HepG2 (cell line): ENCODE measurements at places on chromosomes 2 and 18.

DNA sequence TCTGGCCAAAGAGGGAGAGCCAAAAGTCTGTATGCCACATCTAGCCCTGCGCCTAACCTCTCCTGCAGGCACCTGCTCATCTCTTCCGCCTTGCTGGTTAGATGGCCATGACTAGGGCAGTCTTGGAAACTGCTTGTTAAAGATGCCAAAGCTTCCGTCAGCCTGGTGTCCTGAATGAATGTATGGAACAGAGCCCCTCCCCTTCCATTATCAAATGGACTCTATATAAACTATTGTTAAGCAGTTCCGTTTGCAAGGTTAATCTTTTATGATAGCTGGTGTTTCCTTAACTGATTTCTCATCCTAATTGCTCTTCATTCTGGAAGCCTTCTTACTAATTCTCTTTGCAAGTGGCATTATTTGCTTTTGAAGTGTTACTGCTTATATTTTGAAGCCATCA is 87.1 kb downstream of the ATP9B start:
- DNase-seq: no peak

DNA sequence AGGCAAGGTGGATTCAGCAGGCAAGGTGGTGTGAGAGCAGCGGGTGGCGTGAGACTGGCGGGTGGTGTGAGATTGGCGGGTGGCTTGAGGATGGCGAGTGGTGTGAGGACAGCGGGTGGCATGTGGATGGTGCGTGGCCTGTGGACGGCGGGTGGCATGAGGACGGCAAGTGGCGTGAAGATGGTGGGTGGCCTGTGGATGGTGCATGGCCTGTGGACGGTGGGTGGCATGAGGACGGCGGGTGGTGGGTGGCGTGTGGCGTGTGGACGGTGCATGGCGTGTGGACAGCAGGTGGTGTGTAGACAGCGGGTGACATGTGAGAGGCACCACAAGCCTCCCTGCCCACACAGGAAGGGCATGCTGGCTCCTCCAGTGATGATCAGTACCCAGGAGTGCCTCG is 186.9 kb upstream of the SALL3 start:
- no peak for DNase-seq

DNA sequence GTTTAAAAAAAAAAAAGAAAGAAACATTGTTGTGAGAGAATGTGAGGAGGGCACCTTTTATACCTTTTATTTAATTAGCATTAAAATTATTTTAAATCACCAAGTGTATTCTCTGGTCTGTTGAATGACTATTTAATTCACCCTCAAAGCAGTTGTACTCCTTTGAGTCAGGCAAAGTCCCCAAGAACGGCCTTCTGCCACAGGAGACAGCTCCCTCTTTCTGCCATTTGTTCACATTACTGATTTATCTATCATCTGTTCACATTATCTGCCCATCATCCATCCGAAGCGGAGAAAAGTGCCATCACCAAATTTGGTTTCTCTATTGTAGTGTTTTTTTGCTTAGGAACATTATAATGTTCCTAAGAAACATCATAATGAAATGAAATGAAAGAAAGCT is 240.7 kb upstream of the DPP10 start:
- DNase-seq: peak; percentile 28

- DNase-seq: no peak
Observed at GRCh38 chr2:223501641-223502040, 100.5 kb downstream of the SCG2 start.

GRCh38 chr2:161131804-161132203 is 28.4 kb upstream of the TANK start:
- DNase-seq: no peak
